ENCODE measurements at places on chromosomes 3 and 15.

GRCh38 chr3:20076296-20076997 is 36.2 kb downstream of the KAT2B start:
- no peak for DNase-seq

DNA sequence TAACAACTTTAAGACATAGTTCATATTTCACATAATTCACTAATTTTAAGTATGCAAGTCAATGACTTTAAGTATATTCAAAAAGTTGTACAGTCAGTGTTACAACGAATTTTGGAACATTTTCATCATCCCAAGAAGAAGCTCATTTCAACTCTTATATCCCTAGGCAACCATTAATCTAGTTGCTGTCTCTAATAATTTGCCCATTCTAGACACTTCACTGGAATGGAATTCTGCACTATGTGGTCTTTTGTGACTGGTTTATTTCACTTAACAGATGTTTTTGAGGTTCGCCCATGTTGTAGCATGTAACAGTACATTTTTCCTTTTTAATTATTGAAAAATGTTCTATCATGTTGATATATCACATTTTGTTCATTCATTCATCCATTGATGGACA is 104.2 kb upstream of the SPRED1 start:
- no peak for DNase-seq

DNA sequence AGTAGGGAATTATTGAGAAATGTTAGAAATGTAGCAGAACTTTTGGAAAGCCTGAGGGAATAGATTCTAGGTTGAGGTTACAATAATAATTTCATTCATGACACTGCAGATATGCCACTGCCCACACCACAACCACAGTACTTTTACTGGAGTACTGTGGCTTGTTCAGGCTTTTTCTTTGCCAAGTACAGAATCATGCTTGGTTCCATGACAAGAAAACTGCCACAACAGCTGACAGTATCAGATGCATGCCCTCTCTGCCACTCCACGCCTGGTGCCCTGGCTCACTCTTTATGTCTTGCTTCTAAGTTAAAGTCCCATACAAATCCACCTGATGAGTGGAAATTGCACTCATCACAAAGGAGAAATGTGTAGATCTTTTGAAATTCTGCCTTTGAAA is 398.6 kb downstream of the ZIC1 start:
- DNase-seq, result no peak

DNA sequence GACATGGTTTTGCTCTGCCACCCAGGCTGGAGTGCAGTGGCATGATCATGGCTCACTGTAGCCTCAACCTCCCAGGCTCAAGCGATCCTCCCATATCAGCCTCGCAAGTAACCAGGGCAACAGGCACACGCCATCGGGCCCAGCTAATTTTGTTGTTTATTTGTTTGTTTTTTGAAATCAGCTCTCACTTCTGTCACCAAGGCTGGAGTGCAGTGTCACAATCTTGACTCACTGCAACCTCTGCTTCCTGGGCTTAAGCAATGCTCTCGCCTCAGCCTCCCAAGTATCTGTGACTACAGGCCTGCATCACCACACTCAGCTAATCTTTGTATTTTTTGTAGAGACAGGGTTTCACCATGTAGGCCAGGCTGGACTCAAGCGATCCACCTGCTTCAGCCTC is 26.3 kb upstream of the PLCH1 start:
- DNase-seq, result no peak

DNA sequence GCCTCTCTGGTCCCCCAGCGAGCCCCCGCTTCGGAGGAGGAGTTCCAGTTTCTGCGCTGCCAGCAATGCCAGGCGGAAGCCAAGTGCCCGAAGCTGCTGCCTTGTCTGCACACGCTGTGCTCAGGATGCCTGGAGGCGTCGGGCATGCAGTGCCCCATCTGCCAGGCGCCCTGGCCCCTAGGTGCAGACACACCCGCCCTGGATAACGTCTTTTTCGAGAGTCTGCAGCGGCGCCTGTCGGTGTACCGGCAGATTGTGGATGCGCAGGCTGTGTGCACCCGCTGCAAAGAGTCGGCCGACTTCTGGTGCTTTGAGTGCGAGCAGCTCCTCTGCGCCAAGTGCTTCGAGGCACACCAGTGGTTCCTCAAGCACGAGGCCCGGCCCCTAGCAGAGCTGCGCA is 3.5 kb downstream of the PML start:
- DNase-seq, result no peak

DNA sequence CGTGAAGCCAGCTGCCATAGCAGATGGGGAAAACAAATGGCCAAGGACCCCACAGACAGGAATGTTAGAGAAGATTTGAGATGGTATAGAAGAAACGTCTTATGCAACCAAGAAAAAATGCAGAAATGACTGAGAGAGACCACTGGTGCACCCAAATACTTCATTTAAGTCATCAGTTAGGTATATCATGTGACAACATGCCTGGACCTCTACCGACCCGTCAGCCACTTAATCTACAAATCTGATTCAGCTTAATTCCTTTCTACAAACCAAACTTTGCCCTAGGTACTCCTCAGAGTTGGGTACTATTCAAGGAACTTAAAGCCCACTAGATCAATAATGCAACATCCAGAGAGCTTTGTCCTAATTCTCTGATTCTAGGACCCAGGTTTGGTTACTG is 126.0 kb upstream of the UBE2E2 start:
- no peak for DNase-seq

DNA sequence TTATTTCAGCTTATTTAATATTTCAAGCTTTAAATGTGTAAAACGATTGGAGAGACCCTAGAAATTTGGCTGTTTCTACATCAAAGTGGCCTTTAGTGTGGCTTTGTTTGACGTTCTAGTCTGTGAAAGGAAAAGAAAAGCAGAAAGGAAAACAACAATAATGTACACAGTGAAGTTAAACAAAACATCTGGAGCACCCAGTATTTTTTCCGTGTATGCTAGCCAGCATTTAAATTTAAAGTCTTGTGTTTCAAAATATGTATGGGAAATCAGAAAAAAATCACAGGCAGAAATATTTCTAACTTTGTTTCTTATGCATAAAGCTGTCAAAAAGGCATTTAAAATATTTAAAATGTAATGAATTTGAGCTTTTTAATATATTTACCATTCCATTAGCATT is 218.1 kb downstream of the NAALADL2 start:
- DNase-seq, result no peak

DNA sequence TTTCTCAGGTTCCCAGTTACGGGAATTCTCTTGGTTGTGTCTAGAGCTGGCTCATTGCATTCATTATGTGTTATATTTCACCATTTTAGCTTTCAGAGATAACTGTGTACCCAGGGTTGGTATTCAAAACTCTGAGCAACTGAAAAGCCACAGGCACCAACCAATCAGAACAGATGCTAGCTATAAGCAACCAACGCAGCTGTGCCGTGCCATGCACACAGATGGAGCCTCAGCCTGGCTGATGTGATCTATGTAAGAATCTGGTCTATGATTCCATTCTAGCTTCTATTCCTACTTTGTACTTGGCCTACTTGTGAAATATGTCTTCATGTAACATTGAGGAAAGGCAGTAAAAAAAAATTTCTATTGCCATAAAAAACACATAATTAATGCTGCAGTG is 95.0 kb upstream of the CCDC80 start:
- no peak for DNase-seq

GRCh38 chr15:30830961-30831360 is 72.8 kb upstream of the FAN1 start:
- no peak for DNase-seq

DNA sequence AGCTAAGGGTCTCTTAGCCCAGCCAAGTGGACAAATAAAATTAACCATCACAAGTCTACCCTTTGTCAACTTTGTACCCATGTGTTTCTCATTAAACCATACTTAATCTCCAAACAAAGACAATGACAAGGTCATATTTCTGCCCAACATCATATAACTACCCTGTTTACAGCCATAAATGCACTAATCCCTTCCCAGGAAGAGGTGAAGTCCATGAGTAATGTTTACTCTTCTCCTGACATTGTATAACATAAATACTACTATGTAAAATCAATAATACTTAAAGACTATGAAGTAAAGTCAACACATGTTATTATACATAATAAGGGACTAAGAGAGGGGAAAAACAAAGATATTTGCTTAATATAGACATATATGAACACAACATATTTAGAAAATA is 38.5 kb upstream of the FAN1 start:
- DNase-seq, result peak; percentile 87

- no peak for DNase-seq
These were observed 221.0 kb upstream of the EOMES start for GRCh38 chr3:27943106-27943505.

DNA sequence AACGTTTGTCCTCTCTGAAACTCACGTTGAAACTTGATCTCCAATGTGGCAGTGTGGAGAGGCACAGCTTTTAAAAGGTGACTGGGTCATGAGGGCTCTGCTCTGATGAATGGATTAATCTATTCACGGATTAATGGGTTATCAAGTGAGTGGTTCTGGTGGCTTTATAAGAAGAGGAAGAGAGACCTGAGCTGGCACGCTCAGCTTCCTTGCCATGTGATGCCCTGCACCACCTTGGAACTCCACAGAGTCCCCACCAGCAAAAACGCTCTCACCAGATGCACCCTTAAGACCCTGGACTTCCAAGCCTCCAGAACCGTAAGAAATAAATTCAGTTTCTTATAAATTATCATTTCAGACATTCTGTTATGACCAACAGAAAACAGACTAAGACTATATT is 2.6 kb downstream of the PPP1R2 start:
- DNase-seq, result no peak

GRCh38 chr3:188890572-188891270 is 281.1 kb upstream of the TPRG1 start:
- no peak for DNase-seq

GRCh38 chr15:87753539-87753938 is 503.0 kb downstream of the NTRK3 start:
- DNase-seq, result no peak

DNA sequence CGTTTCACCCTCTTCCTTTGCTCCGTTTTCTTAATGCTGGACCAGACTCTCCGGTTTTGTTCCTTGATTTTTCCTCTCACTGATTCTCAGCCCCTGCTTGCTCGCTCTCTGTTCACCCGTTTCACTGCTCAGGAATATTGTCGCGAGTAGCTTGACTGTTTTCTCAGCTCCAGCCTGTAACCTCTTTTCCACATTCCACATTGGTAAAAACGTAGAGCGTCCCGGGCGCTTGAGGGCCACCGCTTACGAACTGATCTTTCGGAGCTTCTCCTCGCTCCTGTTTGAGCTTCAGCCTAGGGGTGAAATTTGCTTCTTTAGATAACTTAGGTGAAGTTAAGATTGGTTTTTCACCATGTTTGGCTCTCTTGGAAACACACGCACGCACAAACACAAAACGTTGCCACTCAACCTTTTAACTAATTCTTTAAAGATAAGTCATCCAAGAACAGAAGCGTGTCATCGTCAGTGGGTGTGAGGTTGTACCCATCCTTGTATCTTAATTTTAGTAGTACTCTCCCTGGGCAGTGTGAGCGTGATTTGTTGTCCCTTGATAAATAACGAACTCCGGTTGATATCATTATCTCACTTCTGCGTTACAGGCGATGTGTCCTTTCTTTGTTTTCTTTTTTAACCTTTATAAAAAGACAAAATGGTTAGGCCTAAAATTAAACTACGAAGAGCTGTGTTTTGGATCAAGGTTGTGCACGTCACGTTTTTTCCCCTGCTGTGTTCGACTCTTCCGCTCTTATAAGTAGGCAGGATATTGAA is 1.0 kb downstream of the PAK2 start:
- DNase-seq, result no peak

GRCh38 chr15:36430726-36431265 is 148.6 kb upstream of the CDIN1 start:
- no peak for DNase-seq

GRCh38 chr3:60760145-60760544 is 491.1 kb downstream of the FHIT start:
- DNase-seq, result no peak

- DNase-seq, result no peak
These were observed 126.0 kb upstream of the CCNL1 start for GRCh38 chr3:157285966-157286365.

GRCh38 chr3:195595785-195596531 is 12.2 kb upstream of the APOD start:
- no peak for DNase-seq

GRCh38 chr3:40690749-40691451 is 166.1 kb downstream of the ZNF621 start:
- DNase-seq, result no peak

GRCh38 chr15:58604455-58604923 is 145.0 kb downstream of the ADAM10 start:
- no peak for DNase-seq

DNA sequence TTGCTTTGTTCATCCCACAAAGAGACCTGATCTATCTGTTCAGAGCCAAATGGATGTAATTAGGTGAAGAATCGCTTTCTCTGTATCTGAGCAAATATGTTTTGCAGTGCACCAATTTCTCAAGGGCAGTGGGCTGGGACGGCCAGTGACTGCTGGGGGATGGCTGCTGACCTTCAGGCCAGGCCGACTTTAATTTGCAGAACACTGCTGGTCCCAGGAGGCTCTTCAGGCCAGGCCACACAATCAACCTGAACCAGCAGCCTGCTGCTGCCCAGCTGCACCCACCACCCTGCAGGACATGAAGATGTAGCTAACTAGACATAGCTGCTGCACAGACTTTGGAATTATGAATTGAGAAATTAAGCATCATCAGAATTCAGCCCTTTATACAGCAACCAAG is 194.4 kb upstream of the ONECUT1 start:
- no peak for DNase-seq

- no peak for DNase-seq
These were observed 75.4 kb upstream of the PLXNA1 start for GRCh38 chr3:126907557-126907956.

- no peak for DNase-seq
These were observed 24.7 kb downstream of the KAT2B start for GRCh38 chr3:20064796-20065564.

DNA sequence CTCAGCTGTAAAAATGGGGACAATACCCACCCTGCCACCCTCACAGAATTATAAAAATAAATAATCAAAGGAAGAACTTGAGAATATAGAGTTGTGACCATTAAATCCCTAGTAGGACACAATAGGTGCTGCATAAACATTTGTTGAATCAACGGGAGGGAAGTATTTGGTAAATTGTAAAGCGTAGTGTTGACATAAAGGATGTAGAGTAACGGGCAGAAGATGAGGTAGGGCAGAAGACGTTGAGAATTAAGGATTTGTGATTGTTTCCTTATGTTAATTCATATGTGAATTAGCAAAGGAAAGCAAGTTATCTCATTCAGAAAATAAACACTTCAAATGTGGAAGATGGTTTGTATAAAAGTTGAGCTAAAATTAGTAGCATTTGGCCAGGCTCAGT is 7.1 kb downstream of the RAMAC start:
- no peak for DNase-seq

GRCh38 chr15:29342201-29342600 is 72.6 kb upstream of the NSMCE3 start:
- DNase-seq, result no peak

DNA sequence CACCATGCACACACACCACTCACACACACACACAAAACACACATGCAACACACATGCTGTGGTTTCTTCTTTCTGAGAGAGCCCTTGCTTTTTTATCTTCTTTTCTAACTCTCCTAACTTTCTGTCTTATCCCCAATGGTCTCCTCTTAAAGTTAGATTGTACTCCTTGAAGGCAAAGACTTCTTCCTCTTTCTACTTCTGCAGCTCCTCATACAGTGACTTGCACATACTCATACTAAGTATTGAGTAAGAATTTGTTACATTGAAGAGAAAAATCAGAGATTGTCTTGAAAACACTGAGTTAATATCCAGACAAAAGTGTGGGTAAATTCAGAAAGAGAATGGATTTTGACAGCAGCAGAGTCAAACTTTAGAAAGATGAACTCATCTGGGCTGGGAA is 64.4 kb downstream of the GTPBP8 start:
- no peak for DNase-seq

All from NCI-H2081 treated with DMSO at 0.1 percent for 48 hours (cell line).